Stimulated activated naive CD8-positive, alpha-beta T cell treated with anti-CD3 and anti-CD28 coated beads, Interleukin-15, amount 100 ng/mL, for 72 hours (primary cell): ENCODE measurements at places on chromosomes 1 and 21.
A peak's percentile ranks its signal among the peaks of the same experiment; 100 is the strongest.

DNA sequence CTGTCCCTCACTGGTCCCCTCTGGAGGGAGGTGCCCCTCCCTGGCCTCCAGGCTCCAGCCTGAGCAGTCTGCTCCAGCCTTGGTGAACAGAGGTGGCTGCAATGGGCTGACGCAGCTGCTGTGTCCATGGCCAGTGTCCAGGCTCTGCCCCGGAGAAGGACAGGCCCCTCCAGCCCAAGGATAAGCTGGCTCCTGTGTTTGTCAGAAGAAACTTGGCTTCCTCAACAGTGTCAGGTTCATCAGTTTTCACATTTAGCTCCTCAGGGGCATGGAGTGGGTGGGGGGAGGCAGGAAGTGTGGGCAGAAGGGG is 402.8 kb downstream of the MATN1 start:
- no peak for DNase-seq

GRCh38 chr1:224211206-224211962 is 28.3 kb downstream of the DEGS1 start:
- DNase-seq, result no peak

GRCh38 chr1:27879374-27880082 is 7.2 kb downstream of the THEMIS2 start:
- no peak for DNase-seq

DNA sequence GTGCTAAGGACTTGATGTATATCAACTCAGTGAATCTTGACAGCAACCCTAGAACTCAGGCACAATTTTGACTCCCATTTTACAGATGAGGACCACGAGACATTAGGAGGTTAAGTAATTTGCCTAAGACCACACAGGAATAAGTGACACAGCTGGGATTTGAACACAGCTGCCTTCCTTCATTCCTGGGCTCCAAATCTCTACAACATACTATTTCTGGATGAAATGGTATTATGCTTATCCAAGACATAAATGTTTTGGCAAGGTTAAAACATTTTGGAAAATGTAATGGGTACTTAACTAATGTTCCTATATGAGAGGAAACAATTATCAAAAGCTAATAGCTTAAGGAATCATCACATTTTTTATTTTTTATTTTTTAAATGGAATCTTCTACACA is 4.8 kb downstream of the CLDN8 start:
- DNase-seq, result no peak

DNA sequence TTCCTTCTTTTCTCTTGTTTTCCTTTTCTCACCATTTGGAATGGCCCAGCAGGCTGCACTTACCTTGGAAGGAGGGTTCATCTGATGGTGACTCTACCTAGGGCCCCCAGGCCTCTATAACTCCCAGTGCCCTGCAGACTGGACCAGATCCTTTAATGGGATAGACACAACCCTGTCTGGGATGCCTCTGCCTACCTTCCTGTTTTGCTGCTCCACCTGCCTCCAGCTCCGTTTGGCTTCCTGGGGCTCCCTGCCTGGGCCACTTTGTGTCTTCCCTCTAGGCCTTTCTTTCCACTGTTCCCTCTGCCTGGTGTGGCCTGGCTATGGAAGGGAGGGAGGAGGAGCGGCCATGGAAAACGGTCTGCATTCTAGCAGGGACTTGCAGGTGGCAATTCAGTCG is 7.5 kb downstream of the PCSK9 start:
- DNase-seq, result no peak

DNA sequence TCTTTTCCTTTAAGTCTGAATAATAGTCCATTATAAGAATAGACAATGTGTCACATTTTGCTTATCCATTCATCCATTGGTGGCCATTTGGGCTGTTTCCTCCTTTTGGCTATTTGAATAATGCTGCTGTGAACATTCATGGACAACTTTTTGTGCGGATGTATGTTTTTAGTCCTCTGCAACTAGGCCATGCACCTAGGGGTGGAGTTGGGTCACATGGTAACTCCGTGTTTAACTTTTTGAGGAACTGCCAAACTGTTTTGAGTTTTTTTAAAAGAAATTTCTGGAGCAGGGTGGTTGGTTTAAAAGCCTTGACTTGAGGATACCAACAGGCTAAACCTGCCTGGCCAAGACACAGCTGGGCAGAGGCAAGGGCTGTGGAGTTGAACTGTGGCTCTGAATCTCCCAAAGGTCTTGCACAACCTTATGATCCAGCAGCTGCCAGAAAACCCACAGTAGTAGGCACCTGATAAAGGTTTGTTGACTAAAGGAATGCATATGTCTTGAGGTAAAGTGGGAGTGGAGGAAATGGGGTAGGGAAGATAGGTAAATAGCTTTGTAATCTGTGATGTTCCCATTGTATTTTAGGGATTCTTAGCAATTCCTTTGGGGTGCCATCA is 5.6 kb upstream of the RPTN start:
- DNase-seq, result no peak

GRCh38 chr21:40056031-40056430 is 188.8 kb downstream of the PCP4 start:
- no peak for DNase-seq

- DNase-seq, result no peak
These were observed 175.8 kb upstream of the SPAG17 start for GRCh38 chr1:118360817-118361216.

DNA sequence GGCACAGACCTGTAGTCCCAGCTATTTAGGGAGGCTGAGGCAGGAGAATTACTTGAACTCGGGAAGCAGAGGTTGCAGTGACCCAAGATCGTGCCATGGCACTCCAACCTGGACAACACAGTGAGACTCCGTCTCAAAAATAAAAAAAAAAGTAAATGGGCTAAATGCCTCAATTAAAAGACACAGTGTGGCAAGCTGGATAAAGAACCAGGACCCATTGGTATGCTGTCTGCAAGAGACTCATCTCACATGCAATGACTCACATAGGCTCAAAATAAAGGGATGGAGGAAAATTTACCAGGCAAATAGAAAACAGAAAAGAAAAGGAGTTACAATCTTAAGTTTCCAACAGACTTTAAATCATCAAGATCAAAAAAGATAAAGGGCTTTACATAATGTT is 40.3 kb downstream of the ACBD6 start:
- no peak for DNase-seq

DNA sequence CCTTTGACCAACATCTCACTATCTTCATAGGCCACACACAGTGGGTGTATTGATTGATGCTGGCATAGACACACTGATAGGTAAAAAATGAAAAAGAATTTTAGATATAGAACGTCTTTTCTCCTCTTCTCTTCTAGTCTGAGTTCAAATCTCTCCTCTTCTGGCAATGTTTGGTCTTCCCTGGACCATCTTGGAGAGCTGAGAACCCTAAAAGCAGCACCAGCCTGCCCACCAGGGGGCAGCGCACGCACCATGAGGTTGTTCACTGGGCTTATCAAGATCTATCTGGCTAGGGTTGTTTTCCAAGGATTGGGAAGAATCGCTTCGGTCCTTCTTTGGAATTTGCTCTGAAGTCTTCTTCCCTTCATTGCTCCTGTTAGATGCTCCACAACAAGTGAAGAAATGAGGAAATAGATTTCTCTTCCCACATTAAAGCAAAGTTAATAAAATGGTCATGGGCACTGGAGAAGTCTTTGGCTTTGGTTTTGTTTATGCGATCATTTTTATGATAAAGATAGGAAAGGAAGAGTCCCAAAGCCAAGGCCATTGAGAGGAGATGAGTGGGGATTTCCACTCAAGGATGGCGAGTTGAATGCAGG is 104.0 kb upstream of the OLIG2 start:
- DNase-seq, result peak; percentile 21

DNA sequence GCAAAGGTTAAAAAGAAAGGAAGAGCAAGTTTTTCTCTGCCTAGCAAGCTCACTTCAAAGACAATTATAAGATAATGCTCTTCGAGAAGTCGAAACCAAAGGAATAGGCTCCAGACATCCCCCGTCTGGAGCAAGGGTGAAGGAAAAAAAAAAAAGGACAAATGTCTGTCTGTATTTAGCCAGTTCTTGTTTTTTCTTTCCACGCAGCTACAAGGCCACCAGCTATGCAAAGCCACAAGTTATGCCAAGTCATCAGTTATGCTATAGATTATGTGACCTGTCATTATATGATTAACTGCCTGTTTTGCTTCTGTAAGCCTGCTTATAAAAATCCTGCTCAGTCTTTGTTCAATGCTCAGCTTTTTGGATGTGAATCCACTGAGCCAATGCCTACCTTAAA is 2.4 kb upstream of the THEM5 start:
- DNase-seq, result no peak

DNA sequence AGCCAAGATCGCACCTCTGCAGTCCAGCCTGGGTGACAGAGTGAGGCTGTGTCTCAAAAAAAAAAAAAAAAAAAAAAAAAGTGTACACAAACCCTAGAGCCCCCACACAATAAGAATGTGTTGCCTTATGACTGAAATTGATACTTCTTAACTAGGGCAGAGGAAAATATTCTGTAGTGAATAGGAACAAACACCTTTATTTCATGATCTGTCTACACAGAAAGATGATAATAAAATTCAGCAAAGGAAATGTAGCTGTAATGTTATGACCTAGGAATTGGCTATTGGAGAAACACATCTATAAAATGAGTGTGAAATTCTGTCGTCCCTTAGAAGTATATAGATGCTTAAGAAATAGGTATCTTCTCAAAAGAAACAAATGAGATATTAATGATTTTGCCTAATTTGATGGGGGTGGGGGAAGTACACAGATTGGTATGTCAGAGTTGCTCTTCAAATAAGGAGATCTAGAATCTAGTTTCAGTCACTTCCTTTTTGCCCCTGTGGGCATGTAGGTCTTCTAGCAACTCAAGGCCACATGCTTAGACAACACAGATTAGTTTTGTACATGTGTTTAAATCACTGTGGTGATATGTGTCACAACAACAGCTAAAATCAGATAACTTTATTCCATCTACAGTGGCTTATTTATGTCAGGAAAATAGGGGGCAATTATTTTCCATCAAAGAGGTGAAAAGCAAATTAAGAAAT is 10.7 kb upstream of the GPR25 start:
- DNase-seq, result no peak

GRCh38 chr1:8397511-8397910 is 79.6 kb downstream of the SLC45A1 start:
- DNase-seq, result no peak

- no peak for DNase-seq
These were observed 54.8 kb downstream of the NR5A2 start for GRCh38 chr1:200082329-200082728.

- DNase-seq, result no peak
These were observed 35.2 kb upstream of the MUTYH start for GRCh38 chr1:45375104-45376090.

GRCh38 chr1:192565946-192566345 is 9.6 kb upstream of the RGS1 start:
- DNase-seq, result no peak

DNA sequence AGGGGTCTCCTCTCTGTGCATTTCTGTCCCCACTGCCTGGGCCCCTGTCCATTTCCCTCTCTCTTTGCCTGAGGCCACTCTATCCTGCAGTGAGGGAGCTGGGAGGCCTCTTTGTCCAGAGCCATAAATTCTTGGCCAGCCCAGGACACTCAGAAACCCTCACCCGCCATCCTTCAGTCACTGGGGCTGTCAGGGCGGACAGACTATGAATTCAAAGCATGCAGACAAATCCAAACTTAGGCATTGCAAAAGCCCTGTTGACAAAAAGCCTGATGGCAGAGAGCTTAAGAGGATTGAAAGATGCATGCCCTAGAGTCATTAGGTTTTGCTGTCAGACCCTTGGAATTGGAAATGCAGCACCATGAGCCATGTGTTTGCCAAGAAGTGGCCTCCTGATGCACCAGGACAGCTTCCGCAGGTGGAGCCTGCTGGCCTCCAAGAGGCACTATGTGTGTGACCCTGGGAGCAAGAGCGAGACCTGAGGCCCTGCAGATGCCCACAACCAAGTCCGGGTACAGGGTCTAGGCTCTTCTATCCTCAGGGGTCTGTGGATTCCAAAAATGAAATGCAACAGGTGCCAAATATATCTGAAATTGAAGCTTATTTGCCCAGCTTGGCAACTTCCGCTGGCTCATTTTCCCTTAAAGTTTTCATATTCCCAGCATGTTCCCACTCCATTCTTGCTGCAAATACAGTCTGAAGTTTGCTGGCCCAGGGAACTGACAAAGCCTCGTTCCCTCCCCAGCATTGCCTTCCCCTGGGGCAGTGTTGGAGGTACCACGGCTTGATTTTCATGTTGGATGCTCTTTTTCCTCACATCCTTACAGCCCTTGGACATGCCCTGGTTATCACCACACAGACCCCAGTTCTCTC is 177.9 kb downstream of the PGBD5 start:
- no peak for DNase-seq

DNA sequence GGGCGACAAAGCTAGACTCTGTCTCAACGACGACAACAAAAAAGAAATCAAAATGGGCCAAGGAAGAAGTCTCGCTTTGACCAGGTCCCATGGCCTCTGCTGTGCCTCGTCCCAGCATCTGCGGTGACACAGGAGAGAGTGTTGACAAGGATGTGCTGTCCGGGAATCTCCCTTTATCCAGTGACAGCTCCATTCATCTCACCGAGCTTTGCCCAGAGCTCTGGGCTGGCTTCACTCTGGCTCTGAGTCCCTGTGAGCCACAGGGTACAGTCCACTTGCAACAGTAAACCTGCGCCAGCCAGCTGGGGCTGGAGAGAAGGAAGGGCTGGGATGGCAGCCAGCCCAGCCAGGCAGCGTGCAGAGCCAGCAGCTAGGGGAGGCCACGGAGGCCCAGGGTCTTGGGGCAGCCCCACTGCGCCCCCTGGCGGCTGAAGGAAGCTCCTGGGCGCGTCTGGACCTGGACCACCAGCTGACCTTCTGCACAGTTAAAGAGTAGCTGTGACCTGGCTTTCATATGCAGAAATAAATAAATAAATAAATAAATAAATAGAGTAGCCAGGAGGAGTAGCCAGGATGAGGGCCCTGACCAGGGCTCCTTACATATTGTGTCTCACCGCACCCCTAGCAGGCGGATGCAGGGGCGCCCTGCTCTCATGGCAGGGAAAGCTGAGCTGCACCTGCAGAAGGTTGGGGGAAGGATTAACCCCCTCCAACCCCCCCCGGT is 29.7 kb downstream of the ENO1 start:
- peak; percentile 78 for DNase-seq

GRCh38 chr1:76121850-76122249 is 47.3 kb downstream of the ST6GALNAC3 start:
- DNase-seq, result no peak

GRCh38 chr1:172766462-172766861 is 107.6 kb downstream of the FASLG start:
- no peak for DNase-seq

GRCh38 chr1:108592030-108592759 is 32.3 kb downstream of the EEIG2 start:
- peak; percentile 41 for DNase-seq

DNA sequence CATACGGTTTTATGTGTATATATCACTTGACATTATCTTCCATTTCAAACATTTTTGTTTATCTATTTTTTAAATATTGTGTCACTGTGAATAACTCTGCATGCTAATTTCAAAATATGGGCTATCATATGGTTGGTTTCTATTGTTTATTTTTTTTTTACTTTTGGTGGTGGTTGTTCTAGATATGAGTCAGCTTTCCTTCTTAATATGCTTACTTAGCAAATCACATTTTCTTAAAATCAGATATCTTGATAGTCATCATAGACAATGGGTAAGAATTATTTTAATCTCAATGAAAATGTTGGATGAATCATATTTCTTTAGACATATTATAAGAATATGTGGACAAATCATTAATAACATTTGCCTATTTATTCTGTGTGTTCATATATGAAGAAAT is 881.5 kb downstream of the BRINP3 start:
- DNase-seq, result no peak

- no peak for DNase-seq
These were observed 41.7 kb downstream of the ZNF691 start for GRCh38 chr1:42888013-42888633.

- DNase-seq, result no peak
These were observed 73.9 kb downstream of the PLXNA2 start for GRCh38 chr1:208170252-208170651.

- no peak for DNase-seq
These were observed 84.1 kb downstream of the SPAG17 start for GRCh38 chr1:118100686-118101514.
